ENCODE measurements at places on chromosomes 4 and X. TPM values are rescaled to one million over a fixed set of nuclear protein-coding genes. Genes with fewer than 3 reads are reported as not detected.

- no peak overlapping the region for H3K27ac ChIP-seq
- H3K36me3 ChIP-seq: no peaks in the 10 kb centered on the region
- H3K4me1 ChIP-seq: no peaks in the 10 kb centered on the region
- no peaks in the 10 kb centered on the region for H3K27me3 ChIP-seq
These were observed 143.1 kb downstream of the TRAM1L1 start for GRCh38 chr4:116942315-116942714.

Gene INTU
- not detected for total RNA-seq

Gene NEIL3
- total RNA-seq: 0.25 TPM

- no peak for DNase-seq
- H3K36me3 ChIP-seq: no peaks in the 10 kb centered on the region
- no peaks in the 10 kb centered on the region for H3K27me3 ChIP-seq
- H3K4me1 ChIP-seq: no peaks in the 10 kb centered on the region
- H3K4me3 ChIP-seq: no peak overlapping the region
These were observed 190.6 kb downstream of the NSUN7 start for GRCh38 chr4:40940317-40940741.

GRCh38 chr4:80235451-80235850, 31.0 kb upstream of the FGF5 start:
- DNase-seq: no peak
- H3K36me3 ChIP-seq: no peaks in the 10 kb centered on the region
- H3K4me3 ChIP-seq: no peak overlapping the region
- H3K27ac ChIP-seq: no peak overlapping the region

- H3K27ac ChIP-seq: no peak overlapping the region
- no peak for DNase-seq
- no peaks in the 10 kb centered on the region for H3K27me3 ChIP-seq
- no peaks in the 10 kb centered on the region for H3K36me3 ChIP-seq
- no peaks in the 10 kb centered on the region for H3K4me1 ChIP-seq
These were observed 229.2 kb downstream of the SLC39A8 start for GRCh38 chr4:102116121-102116520.

Gene ITM2A
- 259 TPM for total RNA-seq

DNA sequence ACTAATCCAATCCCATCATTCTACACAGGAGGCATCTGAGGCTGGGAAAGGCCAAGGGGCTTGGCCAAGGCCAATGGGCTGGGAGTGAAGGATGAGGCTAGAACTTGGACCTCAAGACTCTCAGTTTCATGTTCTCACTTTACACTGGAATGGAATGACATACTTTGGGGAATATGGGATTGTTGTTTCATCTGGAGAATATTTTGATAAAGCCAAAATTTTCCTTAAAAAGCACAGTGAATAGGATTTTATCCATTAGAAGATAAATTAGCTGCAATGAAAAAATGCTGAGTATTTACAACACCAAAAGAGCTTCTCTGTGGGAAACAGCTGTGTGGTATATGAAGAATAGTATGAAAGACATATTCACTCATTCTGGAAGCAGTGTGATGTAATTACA, 29.3 kb downstream of the SMIM20 start:
- no peaks in the 10 kb centered on the region for H3K27me3 ChIP-seq
- no peak overlapping the region for H3K27ac ChIP-seq
- no peak for DNase-seq
- no peaks in the 10 kb centered on the region for H3K36me3 ChIP-seq
- no peak overlapping the region for H3K4me3 ChIP-seq

Gene NLGN3
- 3.4 TPM for total RNA-seq

DNA sequence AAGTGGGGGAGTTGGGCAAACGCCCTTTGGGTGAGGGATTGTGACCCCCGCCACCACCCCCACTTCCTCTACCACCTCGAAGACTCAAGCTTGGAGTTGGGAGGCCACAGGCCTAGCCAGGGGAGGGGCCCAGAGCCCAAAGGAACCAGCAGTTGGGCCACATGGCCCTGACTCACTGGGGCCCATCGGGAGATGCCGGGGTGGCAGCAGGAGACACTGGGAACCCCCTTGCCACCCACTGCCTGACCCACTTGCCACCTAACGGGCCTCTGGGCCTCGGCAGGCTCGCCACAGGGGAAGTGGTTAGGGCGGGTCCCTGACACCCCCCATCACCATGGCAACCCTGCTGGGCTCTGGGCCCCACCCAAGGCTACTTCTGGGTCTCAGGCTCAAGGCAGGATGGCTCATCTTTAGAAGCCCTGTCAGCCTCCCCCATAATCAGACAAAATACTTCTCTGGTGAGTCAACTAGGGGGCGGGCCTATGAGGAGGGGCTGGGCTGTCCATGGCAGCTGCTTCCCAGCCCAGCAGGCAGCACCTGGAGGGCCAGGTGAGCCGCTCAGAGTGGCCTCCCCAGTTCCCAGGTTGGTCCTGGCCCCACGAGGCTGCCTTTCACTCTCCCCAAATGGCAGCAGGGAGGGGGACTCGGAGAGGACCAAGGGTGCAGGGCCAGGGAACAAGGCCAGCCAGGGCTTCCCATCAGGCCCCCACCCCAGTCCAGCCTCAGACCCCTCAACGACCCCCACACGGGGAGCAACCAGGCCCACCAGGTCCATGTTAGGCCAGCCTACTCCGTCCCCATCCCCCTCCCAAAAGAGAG, 5.6 kb downstream of the FLNA start:
- peak; percentile 64 for DNase-seq
- peaks cover 70% of the 10 kb centered on the region for H3K4me1 ChIP-seq
- H3K27me3 ChIP-seq: no peaks in the 10 kb centered on the region
- H3K4me3 ChIP-seq: peak overlapping the region; percentile 77
- peak overlapping the region; percentile 93 for H3K27ac ChIP-seq
- peaks cover 45% of the 10 kb centered on the region for H3K36me3 ChIP-seq

GRCh38 chr4:123346951-123347350, 49.6 kb upstream of the SPRY1 start:
- no peak overlapping the region for H3K4me3 ChIP-seq
- no peaks in the 10 kb centered on the region for H3K4me1 ChIP-seq
- H3K27me3 ChIP-seq: peaks cover 16% of the 10 kb centered on the region
- H3K27ac ChIP-seq: no peak overlapping the region

- no peaks in the 10 kb centered on the region for H3K4me1 ChIP-seq
- no peak for DNase-seq
- no peaks in the 10 kb centered on the region for H3K36me3 ChIP-seq
- no peak overlapping the region for H3K27ac ChIP-seq
- no peaks in the 10 kb centered on the region for H3K27me3 ChIP-seq
These were observed 116.7 kb downstream of the SPCS3 start for GRCh38 chr4:176436293-176436973.

Gene HGFAC
- total RNA-seq: 0.25 TPM

GRCh38 chrX:12292996-12293765, 154.9 kb downstream of the FRMPD4 start:
- H3K4me3 ChIP-seq: no peak overlapping the region
- DNase-seq: no peak
- no peak overlapping the region for H3K27ac ChIP-seq
- no peaks in the 10 kb centered on the region for H3K4me1 ChIP-seq
- H3K27me3 ChIP-seq: no peaks in the 10 kb centered on the region
- no peaks in the 10 kb centered on the region for H3K36me3 ChIP-seq

- H3K4me3 ChIP-seq: no peak overlapping the region
- H3K27me3 ChIP-seq: no peaks in the 10 kb centered on the region
- no peak overlapping the region for H3K27ac ChIP-seq
- DNase-seq: no peak
- no peaks in the 10 kb centered on the region for H3K36me3 ChIP-seq
- H3K4me1 ChIP-seq: peaks cover 3% of the 10 kb centered on the region
These were observed 22.4 kb downstream of the TSC22D3 start for GRCh38 chrX:107753187-107753586.

Gene REPS2
- total RNA-seq: 0.60 TPM
